ENCODE measurements at places on chromosomes 3 and 15.

DNA sequence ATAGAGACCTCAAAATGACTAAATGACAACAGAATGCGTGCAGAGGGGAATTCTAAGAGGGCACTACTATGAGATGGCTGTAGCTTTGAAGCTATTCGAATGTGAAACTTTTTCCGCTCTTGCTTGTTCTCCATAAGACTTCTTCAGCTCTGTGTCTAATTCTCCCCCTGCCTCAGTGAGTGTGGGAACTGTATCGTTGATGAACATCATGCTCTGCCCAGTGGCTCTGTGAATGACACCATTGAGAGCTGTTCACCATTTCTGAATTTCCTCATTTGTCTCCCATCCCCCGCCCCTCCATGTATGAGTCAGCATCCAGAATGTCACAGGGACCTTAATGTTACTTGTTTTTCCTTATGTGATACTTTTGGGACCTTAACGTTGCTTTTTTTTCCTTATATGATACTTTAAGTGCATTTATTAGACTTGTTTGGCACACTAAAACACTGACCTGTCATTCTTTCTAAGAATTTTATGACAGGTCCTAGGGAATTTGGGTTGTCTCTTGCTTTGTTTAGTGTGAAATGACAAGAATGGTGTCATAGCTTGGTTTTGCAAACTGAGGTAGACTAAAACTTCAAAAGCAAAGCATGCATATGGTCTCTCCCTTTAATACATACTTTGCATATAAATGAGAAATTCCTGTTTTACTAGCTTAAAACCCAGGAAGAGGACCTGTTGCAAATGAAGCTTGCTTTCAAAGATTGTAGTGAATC lies 99.6 kb downstream of the FNDC3B start:
- no peak for DNase-seq

- DNase-seq, result peak; percentile 38
Observed at GRCh38 chr3:129315223-129315997, 36.7 kb downstream of the HMCES start.

DNA sequence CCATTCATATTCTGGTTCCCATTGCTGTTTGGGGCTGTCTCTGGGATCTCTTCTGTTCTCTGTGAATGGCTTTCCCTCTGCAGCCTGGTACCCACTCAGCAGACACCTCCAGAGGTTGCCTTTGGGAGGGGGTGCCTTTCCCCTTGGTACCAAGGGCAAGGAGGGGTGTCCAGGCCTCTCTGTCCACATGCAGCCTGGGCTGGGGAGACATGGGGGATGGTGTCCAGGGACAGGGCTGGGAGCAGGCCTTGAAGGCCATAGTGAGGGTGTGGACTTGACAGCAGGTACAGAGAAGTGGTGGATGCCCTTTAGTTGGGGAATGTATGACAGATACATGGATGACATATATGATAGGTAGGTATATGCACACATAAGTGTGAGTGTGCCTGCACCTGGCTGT lies 83.7 kb downstream of the PLXNA1 start:
- no peak for DNase-seq

DNA sequence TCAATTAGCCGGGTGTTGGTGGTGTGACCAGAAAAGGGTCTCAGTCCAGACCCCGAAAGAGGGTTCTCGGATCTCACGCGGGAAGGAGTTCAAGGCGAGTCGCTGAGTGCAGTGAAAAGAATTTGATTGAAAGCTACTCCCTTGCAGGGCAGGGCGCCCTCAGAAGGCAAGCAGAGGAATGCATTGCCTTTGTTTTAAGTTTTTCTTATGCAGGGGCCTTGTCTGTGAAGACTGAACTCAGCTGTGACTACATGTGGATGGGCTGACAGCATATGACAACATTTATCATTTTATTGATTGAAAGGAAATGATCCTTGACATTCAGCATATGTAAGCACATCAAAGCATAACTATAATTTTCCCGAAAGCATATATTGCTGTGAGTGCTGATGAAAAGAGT lies 11.8 kb downstream of the CPN2 start:
- DNase-seq, result no peak

DNA sequence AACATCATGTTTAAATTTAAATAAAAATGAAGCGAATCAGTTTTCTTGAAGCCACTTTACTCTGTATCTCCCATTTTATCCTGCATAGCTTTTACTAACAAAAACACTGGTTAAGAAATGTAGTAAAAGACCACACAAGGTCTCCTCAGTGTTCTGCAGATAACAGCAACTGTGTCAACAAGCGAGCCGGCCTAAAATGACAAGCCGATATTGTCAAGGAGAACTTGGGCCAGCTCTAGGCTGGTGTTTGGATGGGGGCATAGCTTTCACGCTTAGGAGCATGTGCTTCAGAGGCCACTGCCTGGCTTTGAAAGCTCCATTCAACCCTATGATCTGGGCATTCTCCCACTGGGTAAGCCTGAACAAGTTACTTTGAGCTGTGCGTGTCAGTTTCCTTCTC lies 38.1 kb downstream of the MFSD1 start:
- no peak for DNase-seq

- DNase-seq, result no peak
Observed at GRCh38 chr15:31407376-31407775, 80.7 kb downstream of the KLF13 start.

GRCh38 chr3:175127075-175127662 lies 268.0 kb downstream of the NAALADL2 start:
- no peak for DNase-seq

- no peak for DNase-seq
Observed at GRCh38 chr3:131735544-131735943, 232.8 kb upstream of the MRPL3 start.

- DNase-seq, result no peak
Observed at GRCh38 chr15:100731267-100732152, 129.1 kb downstream of the ASB7 start.

GRCh38 chr3:157058392-157059071 lies 101.4 kb downstream of the CCNL1 start:
- no peak for DNase-seq

DNA sequence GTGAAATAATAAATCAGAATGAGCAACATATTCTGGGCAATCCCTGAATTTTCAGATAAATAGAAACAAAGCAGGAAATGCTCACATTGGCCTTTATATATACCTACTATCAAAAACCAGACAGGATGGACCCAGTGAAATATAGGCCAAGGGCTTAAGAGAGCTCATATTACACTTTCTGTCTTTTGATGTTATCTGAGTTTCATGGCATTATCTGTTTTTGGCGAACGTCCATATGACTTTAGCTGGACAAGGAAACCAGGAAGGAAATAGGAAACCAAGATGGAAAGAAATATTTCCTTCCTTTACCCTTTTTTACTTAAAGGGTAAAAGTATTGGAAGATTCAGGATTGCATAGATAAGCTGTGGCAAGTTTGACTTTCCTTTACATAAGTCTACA lies 274.8 kb downstream of the THSD4 start:
- DNase-seq, result no peak

DNA sequence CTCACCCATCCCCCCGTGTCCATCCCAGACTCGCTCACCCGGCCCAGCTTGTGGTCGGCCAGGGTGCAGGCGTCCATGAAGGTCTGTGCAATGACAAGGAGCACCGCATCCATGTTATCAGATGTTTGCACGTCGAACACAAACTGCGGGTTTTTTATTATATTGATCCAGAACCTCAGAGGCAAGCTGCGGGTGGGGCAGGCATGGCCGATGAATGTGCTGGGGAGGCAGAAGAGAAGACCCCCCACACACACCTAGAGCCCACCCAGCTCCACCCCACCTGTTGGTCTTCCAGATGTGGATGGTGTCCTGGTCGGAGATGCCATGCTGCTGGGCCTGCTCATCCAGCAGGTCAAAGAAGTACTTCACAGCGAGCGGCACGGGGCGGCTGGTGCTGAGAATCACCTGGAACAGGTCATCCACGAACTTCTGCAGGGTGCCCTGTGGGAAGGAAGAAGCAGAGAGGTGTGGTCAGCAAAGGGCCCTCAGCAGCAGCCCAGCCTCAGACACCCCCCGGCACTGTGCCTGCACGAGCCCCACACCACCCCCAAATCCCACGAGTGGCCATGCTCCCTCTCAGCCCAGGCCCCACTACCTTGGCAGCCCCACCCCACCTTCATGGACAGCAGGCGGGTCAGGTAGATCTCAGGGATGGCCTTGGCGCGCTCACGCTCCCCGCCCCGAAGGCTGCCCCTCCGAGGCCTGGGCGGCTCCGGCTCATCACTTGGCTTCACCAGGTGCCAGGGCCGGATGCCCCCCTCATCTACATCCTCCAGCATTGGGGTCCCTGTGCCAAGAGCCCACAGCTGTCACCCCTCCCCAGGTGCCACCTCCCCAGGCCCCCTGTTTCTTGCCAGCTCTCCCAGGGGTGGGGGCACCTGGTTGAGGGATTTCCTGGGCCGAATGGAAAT lies 20.3 kb downstream of the PLXNB1 start:
- no peak for DNase-seq

DNA sequence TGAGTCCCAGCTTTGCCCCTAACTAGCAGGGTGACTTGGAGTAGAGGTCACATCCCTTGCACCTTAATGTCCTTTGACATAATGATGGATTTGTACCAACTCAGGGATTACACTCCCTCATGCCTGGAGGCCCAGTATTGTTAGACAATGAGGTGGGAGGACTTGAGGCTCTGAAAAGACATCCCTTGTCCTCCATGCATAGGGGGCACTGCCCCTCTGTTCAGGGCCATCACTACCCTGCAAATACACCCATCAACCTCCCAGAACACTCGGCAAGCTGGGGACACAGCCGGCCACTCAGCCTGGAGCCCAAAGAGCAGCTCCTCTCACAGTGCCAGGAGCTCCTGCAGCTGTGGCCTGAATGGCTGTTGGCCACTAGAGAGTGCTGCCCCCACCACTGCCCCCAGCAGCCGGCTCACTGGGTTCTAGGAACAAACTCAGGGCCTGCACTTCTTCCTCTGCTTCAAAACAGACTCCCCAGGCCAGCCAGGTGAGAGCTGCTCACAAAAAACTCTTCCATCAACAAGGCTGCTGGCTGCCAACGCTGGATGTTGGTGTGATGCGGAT lies 90.2 kb downstream of the GABRB3 start:
- DNase-seq, result no peak

- no peak for DNase-seq
Observed at GRCh38 chr15:51754267-51754666, 2.9 kb downstream of the TMOD2 start.

DNA sequence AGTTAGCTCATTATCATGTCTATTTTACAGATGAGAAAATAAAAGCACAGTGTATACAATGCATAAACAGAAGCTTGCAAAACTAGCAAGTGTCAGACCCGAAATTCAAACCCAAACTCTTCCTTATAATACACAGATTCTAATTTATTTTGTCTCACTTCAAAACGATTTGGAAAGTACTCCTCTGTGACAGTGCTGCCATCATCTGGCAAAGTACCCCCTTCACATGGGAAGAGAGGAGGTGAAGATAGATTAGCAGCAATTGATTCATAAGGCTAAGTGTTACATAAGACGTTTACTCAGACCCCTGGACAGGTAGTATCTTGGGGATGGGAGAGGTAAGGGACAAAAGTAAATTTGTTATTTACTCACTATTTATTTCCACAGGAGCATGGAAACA lies 744.0 kb upstream of the SGO1 start:
- no peak for DNase-seq

DNA sequence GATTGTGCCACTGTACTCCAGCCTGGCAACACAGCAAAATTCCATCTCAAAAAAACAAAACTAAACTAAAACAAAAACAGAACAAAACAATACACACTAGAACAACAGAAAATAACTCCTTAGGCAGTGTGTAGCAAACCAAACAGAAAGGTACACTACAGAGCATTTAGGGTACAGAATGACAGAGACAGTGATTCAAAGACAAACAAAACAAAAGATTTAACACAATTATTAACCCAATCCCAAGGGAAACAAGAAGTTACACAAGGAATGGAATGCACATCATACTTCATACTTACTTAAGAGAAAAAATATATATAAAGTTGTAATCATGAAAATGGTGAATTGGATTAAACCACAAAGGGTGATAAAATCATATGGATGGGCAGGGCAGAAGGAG lies 12.9 kb downstream of the SLC25A20 start:
- no peak for DNase-seq

DNA sequence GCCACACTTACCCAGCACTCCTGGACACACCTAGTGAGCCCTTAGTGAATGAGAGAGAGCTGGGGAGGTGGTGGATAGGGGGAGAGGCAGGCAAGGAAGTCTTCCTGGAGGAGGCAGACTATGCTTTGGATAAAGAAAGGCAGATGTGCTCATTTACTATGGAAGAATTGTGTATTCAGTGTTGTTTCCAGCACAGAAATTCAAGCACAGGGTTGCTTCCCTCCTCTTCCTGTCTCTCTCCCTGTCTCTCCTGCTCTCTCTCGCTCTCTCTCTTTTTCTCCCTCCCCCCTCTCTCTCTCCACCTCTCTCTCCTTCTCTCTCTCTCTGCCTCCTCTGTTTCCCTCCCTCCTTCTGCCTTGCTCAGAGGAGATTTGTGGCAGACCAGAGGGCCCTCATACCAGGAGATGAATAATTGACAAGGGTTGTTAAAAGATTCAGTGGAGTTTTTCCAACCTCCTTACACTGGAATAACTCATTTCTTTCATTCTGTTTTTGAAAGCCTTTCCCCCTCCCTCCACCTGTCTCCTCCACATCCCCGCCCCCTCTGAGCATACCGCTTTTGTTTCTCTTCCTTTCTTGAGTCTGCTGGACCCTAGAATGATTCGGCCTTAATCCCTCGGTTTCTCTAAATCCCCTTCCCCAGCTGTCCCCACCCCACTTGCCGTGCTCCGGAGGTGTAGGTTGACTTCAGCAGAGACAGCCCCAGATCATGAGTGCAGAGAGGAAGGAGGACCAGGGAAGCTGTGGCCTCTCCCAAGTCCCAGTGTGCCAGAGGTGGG lies 65.6 kb downstream of the CCDC33 start:
- DNase-seq, result no peak

DNA sequence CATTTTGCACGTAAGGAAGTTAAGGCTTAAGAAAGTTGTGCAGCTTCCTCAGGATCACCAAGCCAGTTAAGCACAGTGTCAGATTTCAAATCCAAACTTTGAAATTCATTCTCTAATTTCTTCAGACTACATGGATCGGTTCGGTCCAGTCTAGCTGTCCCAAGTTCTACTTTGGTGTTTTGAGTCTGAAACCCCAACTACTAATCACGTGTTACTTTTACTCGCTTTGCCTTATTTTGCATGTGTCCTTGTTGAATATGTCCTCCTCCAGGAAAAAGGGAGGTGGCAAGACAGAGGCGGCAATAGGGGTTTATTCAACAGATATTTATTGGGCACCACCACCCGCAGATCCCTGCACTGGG lies 522 bp upstream of the GXYLT2 start:
- no peak for DNase-seq

- DNase-seq, result no peak
Observed at GRCh38 chr3:16500093-16500492, 13.4 kb downstream of the RFTN1 start.

GRCh38 chr3:102159810-102160451 lies 274.9 kb upstream of the ZPLD1 start:
- DNase-seq, result no peak

DNA sequence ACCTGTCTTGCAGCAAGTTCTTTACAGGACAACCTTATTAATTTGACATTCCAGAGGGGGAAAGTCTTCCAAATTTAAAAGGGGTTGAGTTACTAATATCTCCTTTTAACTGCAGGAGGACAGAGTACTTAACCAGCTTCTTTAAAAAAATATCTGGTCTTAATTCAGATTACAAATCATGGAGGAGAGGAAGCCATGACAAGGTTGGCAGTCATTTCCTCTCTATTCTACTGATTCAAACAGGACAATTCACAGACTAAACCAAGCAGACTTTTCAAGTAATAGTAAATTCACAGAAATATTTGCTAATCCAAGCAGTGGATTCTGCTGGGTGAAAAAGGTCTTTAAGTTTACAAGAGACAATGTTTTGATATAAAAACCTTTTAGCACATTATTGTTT lies 185.3 kb downstream of the CFAP20DC start:
- DNase-seq, result no peak

- no peak for DNase-seq
Observed at GRCh38 chr3:119222391-119222790, 18.3 kb downstream of the B4GALT4 start.
